Stimulated activated CD8-positive, alpha-beta memory T cell treated with anti-CD3 and anti-CD28 coated beads, Interleukin-4, amount 100 ng/mL, for 1 hour (primary cell): ENCODE measurements at places on chromosomes 1 and 21.

DNA sequence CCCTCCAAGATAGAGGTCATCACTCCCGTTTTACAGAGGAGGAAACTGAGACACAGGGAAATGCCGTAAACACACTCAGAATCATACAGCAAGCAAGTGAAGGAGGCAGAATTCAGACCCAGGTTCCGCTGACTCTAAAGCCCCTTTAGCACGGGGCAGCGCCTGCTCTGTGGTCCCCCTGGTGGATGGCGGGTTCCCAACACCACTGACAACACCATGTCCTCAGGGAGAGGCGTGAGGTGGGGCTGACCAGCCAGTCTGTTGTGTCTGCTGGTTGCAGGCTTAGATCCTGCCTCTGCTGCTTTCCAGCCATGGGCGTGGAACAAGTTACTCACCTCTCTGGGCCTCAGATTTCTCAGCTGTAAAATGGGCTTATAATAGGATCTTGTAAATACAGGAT is 617.3 kb downstream of the MATN1 start:
- no peak for DNase-seq

- no peak for DNase-seq
Observed at GRCh38 chr1:156504438-156504813, 3.9 kb upstream of the MEF2D start.

GRCh38 chr1:243335292-243335691 is 79.5 kb downstream of the SDCCAG8 start:
- no peak for DNase-seq

DNA sequence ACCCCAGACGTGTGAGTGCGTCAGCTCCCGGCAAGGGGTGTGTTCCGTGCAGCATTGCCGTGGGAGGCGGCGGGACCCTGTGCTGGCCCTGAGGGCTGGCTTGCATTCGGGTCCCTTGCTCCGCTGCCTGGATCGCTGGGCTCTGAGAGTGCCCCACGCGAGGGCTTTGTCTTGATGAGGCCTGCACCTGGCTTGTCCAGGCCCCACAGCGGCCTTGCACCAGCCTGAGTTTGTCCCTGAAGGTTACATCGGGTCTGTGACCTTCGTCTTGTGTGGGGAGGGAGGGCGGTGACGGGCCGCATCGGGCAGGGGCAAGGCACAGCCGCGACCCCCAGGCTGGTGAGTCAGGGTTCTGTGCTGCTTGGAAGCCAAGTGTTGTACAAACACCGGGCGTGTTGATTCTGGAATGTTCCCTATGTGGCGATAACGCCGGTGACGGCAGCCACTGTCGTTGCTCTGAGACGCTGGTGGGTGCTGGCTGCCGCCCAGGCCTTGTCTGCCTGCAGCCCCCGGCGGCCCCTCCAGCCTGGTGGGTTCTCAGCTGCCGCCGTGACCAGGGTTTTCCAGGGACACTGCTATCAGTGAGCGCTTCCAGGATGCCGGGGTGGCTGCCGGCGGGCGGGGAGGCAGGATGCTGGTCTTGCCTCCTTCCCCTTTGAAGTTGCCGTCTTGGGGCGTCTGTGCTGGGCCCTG is 42.9 kb downstream of the SLX9 start:
- DNase-seq, result no peak

- DNase-seq, result no peak
Observed at GRCh38 chr1:47468709-47469389, 31.0 kb downstream of the FOXD2 start.

DNA sequence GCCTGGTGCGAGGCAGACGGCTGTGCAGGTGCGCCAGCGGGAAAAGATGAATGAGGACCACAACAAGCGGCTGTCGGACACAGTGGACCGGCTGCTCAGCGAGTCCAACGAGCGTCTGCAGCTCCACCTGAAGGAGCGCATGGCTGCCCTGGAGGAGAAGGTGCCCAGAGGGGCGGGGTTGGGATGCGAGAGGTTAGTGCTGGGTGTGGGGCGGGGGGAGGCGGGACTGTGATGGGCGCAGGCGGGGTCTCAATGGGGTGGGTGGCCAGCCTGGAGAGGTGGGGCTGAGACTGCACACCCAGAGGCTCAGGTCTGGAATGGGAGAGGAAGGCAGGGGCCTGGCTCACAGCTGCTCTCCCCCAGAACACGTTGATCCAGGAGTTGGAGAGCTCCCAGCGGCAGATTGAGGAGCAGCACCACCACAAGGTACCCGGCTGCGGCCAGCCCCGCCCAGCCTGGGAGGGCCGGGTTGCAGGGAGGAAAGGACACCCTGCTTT is 22.3 kb downstream of the PPFIA4 start:
- DNase-seq, result no peak

DNA sequence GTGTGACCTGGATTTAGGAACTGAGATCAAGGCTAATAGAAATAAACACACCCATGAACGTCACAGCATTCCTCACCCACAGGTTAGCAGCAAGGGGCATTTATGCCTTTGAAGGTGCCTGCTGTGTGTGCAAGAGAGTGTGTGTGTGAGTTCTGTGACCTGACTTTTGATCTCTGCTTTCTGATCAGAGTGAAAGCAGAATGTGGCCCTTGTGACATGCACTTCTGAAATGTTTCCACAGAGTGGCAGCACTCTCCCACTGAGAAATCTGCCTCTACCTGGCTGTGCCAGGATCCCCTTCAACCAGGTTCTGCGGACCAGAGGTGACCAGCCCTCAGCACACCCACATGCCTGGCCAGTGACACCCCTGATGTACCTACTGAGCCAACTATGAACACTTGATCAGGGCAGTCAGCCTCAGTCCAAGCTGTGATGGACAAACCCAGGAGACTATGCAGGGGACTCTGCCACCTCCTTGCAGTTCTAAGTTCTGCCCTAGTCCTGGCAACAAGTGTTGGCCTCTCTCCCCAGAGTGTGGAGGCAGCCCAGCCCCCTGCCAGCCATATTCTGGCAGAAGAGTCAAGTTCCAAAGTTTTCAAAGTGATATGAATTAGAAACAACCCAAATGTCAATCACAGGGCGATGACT is 41.0 kb downstream of the RXRG start:
- no peak for DNase-seq

GRCh38 chr1:234963180-234963903 is 165.3 kb downstream of the TOMM20 start:
- peak; percentile 74 for DNase-seq

GRCh38 chr1:172394141-172394751 is 26.2 kb upstream of the C1orf105 start:
- peak; percentile 22 for DNase-seq

DNA sequence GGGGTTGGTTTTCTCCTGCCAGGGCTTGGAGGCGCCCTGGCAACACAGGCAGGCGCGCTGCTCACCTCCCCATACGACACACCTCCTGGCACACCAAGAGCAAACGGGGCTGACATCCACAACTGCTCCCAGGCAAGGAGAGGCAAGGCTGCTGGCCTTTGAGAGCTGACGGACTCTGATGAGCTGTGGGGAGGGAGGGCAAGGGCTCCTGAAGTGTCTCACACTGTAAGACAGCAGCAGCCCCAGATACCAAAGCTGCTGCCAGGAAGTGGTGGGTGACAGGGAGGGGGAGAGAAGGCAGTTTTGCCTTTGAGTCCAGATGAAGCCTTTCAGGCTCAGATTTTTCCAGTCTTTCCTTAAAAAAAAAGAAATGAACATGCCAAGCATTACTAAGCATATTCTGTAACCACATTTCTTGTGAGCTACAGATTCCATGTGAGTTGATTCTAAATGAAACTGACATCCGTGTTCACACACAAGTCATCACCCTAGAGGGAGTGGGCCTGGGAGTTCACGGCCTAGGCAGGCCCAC is 24.3 kb downstream of the PGBD5 start:
- DNase-seq, result no peak

DNA sequence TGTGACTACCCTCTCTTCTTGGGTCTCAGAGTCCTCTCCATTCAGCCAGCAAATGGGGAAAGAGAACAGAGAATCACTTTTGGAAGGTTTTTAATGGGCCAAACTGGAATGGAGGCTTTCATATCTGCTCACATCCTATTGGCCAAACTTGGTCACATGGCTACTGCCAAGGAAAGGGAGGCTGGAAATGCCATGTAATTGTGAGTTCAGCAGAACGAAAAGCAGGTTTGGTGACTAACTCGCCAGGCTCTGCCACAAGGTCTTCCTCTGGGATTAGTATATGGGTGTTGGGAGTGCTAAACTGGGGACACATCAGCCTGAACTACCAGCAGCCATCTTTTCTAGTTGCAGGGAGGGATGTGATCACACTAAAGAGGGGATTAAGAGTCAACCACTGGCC is 19.2 kb downstream of the RD3 start:
- no peak for DNase-seq

DNA sequence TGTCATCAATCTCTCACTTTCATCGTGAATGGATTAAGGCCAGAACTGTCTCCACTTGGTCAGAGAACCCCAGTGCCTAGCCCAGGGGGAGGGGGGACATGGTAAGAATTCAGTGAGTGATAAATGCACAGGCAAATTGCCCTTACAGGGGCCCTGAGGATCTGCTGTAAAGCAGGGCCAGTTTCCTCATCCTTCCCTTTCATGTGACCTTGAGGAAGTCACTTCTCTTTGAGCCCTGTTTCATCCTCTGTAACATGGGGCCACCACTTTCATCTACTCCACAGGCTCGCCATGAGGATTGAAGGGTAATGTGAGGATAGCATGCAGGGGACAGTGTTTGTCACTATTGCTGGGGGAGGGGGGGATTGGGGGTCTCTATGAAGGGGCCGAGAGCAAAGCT is 28.1 kb upstream of the C1QA start:
- DNase-seq, result no peak

GRCh38 chr21:30984889-30985288 is 53.4 kb downstream of the KRTAP19-8 start:
- DNase-seq, result no peak

DNA sequence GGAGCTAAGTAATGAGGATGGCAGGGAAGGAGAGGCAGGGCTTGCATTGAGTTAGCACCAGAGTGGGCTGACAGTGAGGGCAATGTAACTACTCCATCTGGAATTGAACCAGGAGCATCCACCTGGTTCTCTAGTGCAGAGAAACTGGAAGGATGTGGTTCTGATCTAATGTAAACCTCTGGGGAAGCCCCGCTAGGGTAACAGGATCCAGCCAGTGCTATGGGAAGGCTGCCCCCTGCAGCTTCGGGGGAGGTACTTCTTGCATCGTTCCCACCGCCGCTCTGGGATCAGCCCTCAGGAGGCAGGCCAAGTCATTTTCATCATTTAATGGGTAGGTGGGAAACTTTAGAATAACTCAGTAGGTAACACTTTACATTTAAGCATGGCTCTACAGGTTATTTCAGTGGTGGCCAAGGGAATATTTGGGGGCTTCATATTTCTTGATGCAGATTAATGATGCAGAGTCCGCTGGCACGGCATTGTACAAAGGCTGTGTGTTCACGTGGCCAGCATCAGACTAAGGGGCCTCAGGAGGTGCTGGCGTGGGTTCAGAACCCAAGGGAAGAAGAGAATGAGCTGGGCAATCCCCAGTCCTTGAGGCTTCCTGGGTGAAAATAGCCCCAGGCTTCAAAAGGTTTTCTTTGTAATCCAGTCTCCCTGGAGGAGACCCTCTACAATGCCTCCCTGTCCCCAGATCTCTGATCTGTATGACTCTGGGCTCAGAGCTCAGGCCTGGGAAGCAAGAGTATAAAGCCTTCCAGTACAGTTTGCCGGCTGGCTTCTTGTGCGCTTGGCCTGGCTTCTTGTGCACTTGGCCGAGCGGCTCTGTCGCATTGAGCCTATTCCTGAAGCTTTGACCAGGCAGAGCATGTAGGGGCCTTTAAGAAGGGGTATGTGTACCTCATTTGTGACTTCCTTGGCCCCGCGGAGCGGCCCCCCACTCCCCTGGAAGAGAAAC is 26.4 kb upstream of the KAZN start:
- DNase-seq, result no peak

- no peak for DNase-seq
Observed at GRCh38 chr1:222124602-222125001, 382.7 kb upstream of the DUSP10 start.

- no peak for DNase-seq
Observed at GRCh38 chr1:84086189-84086588, 57.9 kb upstream of the PRKACB start.

- no peak for DNase-seq
Observed at GRCh38 chr1:44617703-44618029, 56.6 kb downstream of the TMEM53 start.

- no peak for DNase-seq
Observed at GRCh38 chr1:17139637-17140036, 20.4 kb upstream of the PADI2 start.
